H4 (cell line): ENCODE measurements at places on chromosomes 6 and 20. TPM values are rescaled to one million over a fixed set of nuclear protein-coding genes. Genes with fewer than 3 reads are reported as not detected.

GRCh38 chr6:107318100-107318736 is 141.1 kb downstream of the PDSS2 start:
- DNase-seq = peak; percentile 31

- no peak for DNase-seq
Observed at GRCh38 chr6:141244366-141244765, 888.4 kb upstream of the GJE1 start.

- no peak for DNase-seq
Observed at GRCh38 chr6:80477591-80477990, 371.1 kb downstream of the BCKDHB start.

DNA sequence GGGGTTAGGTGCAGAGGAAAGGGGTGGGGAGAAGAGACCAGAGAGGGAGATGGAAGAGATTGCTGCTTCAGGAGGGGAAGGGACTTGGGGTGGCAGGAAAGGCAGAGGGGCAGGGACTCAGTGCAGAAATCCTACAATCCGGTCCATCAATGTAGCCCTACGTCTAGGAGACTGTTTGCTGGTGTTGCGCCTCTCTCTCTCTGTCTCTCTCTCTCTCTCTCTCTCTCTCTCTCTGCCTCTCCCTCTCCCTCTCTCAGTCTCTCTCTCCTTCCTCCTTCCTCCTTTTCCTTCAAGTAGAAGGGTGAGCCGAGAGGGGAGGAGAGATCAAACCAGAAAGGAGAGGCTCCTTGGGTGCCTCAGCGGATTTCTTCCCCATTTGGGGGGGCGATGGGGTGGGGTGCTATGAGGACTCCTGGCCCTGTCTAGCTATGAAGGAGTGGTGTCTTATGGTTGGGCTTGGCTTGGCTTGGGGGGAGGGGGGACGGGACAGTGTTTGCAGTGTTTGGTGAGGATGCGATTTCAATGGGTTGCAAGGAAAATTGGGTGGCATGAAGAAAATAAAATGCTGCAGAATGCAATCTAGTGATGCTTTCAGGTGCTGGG is 181.2 kb downstream of the TBXT start:
- DNase-seq = no peak

DNA sequence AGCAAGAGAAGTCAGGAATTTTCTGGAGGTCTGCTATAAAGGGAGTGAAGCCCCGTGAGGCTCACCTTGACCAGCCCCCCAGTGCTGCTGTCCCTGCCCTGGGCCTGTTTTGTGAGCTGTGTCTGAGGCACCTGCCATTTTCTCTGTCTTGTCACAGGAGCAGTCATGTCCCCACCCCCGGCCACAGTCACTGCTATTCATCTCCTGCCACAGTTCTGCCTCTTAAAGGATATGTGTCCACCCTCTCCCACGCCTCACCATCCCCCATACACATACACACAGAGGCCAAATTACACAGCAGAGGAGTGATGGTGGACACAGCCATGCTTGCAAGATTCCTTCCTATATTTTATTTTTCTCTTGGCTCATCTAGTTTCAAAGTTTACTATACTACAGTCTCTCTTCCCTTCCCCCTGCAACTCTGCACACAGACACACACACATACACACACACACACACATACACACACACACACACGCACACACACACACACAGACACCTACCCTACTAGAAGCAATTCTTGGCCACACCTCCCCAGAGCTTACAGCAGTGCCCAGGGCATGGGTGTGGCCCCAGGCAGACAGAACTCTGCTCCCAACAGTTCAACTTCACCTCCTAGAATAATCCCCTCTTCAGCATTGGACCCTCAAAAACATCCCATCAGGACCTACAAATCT is 68.7 kb upstream of the TAB2 start:
- DNase-seq = no peak

DNA sequence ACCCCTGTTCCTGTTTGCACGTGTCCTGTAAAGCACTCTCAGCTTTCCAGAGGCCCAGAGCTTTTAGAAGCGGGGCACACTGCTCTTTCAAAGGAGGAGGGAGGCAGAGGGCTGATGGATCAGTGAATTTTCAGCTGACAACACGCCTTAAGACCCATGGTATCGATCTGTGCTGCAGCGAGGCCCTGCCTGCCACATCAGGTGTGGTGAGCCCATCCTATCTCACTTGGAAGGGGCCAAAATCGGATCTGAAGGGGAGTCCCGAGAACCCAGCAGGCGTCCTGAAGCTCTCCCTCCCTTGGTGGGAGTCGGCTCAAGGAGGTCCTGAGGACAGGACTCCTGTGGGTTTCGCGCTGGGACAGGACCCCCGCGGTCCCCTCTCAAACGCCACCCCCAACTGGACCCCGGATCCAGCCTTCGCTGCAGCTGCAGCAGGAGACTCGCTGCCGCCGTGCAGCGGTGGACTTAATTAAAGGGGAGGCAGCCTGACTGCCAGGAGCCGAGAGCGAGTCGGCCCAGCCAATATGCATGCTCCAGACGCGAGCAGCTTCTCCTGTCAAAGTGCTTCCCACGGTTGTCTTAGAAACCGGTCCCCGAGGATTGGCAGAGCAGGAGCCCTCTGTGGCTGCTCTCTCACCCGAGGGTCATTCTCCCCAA is 580.0 kb upstream of the ZNF337 start:
- no peak for DNase-seq

DNA sequence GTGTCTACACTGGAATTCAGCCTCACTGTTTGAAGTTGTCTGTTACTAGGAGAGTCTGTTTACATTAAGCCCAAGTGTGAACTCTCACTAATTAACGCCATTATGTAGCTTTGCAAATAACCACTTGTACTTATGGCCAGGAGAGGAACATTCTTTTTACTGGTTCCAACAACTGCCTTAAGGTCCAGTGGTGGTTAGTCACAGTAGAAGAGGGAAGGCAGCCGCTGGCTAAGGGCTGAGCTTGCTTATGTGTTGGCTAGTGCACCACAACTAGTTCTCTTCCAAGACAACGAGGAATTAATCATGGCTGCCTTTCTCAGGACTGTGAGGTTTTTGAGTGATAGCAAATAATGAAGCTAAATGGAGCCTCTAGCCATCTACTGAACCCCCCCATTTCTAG is 14.9 kb upstream of the SLC22A23 start:
- DNase-seq = no peak

DNA sequence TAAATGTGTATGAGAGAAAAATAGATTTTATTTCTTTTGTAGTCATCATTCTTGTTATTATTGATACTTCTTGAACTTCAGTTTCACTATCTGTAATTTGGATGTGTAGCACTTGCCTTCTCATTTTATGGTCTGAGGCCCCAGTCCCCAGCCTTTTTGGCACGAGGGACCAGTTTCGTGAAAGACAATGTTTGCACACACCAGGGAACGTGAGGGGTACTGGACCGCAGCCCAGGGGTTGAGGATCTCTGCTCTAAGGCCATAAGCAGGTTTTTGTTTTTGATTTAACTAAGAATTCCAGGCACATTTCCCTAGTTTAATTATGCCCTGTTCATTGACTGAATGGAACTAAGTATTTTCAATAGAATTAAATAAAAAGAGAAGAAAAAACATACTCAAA is 261.5 kb downstream of the BMP2 start:
- DNase-seq = no peak

DNA sequence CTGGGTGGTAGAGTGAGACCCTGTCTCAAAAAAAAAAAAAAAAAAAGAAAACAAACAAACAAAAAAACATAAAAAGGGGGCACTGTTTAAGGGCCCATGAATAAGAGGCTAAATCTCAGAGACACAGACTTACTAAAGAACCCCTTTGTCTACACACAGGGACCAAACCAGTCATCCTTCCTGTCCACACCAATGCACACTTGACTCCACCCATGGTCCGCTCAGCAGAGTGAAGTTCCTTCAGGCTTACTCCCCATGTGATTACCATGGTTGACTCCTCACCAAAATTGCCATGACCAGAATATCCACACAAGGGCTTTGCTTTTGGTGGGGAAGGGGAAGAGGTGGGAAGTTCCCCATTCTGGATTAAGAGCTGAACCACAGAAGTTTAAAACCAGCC is 19.4 kb upstream of the REPS1 start:
- no peak for DNase-seq

The CST4 gene
- total RNA-seq = not detected in 2 replicates

The LRRC73 gene
- total RNA-seq = 1.0 and 1.8 TPM in 2 replicates

The RANBP9 gene
- total RNA-seq = 15.7 and 18.7 TPM in 2 replicates

The AGPAT4 gene
- total RNA-seq = 3.4 and 3.9 TPM in 2 replicates

The GNAS gene
- total RNA-seq = 886 and 1,032 TPM in 2 replicates
